ENCODE measurements at places on chromosomes 3 and 15. TPM values are rescaled to one million over a fixed set of nuclear protein-coding genes. Genes with fewer than 3 reads are reported as not detected.

The NPAP1 gene
- total RNA-seq = not detected

The ACAP2 gene
- 75.1 TPM for total RNA-seq

The HIGD2B gene
- total RNA-seq = not detected

The MESP2 gene
- 0.30 TPM for total RNA-seq

The TMEM108 gene
- 0.23 TPM for total RNA-seq

The SLC22A13 gene
- 1.6 TPM for total RNA-seq

The ARF4 gene
- 367 TPM for total RNA-seq

The TLR9 gene
- total RNA-seq = not detected

The COPG1 gene
- total RNA-seq = 412 TPM

The RAD51 gene
- 4.8 TPM for total RNA-seq

The LYSMD2 gene
- 9.6 TPM for total RNA-seq

The GPD1L gene
- 11.0 TPM for total RNA-seq

The ISLR2 gene
- total RNA-seq = 0.60 TPM

The TMCO5A gene
- total RNA-seq = not detected

The ALPK3 gene
- 0.89 TPM for total RNA-seq

The IGSF10 gene
- total RNA-seq = 1.6 TPM

The MAP6D1 gene
- 2.1 TPM for total RNA-seq

Measured in smooth muscle cell of the umbilical artery (primary cell).